ENCODE measurements at places on chromosomes 1 and 21.

GRCh38 chr1:150793221-150793620 lies 14.8 kb downstream of the CTSK start:
- DNase-seq = no peak

GRCh38 chr1:60872426-60873054 lies 209.8 kb upstream of the NFIA start:
- no peak for DNase-seq

- DNase-seq = no peak
These were observed 34.6 kb upstream of the CHIT1 start for GRCh38 chr1:203264052-203264501.

DNA sequence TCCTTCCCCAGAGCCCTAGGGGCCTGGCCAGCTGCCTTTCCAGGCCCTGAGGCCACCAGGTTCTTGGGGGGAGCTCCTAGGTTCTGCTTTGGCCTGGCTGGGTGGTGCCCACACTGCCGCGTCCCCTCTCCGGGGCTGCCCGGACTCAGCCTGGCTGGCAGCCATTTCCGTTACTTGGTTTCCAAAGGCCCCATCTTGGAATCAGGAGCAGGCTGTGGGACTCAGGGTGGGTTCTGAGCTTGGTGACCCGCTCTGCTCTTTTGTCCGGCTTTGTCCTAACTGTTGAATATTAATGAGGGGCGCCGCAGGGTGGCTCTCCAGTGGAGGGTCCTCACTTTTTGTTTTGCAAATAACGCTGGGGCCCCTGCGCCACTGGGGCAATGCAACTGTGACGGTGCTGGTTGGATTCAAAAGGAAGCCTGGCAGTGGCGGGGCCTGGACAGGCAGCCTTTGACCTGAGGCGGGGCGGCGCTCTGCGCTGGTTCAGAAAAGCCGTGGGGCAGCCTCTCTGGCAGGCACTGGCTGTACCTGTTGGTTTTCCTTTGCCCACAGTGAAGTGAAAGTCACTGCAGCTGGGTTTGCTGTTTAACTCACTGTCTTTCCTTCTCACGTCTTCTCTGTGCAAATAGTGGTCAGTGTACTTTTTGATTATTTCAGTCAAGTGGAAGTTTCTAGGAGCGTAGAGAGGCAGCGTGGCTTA lies 20.2 kb downstream of the SKI start:
- no peak for DNase-seq

- DNase-seq = no peak
These were observed 318.5 kb upstream of the DUSP10 start for GRCh38 chr1:222060210-222060916.

DNA sequence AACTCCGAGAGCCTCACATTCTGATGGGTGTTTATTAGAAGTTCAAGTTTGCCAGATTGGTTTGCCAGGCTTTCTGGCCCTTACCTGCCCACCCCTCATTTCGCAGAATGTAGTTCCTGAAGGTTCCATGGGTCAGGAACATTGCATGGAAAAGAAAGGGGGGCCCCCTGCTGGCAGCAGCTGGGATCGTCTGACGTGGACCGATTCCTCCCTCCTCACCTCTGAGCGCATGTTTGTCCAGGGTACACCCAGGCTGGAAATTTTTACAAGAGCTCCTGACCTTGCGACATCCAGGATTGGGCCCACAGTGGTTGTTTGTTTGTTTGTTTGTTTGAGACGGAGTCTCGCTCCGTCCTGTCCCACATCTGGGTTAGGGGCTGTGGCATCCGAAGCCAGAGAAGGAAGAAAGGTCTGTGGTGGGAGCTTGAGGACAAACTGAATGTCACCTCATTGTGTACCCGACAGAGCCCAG lies 126.0 kb upstream of the TMEM51 start:
- DNase-seq = peak; percentile 67

- DNase-seq = no peak
These were observed 108.6 kb upstream of the RUNX3 start for GRCh38 chr1:25038699-25039098.

DNA sequence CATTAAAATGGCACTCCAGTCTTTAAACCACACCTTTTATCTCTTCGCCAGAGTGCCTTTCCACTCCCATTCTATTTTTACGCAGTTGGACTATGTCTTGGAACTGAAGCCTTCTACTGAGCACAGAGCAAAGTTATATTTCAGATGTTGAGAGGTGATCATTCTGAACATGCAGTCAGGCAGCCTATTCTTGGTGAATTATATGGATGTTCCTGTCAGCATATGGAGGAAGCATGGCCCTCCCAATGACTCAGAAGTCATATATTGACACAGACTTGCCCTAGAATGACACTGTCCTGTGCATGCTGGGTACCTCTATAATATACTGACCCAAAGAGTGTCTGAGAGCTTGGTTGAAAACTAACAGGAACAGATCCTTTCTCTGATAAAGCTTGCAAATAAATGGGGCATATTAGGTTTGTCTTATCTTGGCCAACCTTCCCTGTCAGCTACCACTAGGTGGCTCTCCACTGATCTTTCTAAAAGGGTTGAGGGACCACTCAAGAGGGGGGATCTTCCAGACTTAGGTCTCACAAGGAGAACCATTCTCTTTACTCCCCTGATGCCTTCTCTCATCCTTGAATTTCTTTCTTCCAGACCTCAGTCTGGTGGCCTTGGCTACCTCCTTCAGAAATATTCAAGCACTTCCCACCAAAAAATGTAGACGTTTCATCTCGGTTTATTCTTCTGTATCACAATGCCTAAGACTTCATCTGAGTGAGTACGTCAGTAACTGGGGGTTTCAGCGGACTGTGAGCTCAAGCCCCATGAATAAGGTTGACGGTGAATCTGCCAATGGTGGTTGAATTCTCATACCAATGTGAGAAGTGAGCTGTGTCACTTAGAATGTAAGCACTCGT lies 11.8 kb upstream of the ALG14 start:
- no peak for DNase-seq

- DNase-seq = no peak
These were observed 29.3 kb downstream of the KIRREL1 start for GRCh38 chr1:158022554-158023312.

- no peak for DNase-seq
These were observed 20.8 kb upstream of the RGS2 start for GRCh38 chr1:192787914-192788585.

DNA sequence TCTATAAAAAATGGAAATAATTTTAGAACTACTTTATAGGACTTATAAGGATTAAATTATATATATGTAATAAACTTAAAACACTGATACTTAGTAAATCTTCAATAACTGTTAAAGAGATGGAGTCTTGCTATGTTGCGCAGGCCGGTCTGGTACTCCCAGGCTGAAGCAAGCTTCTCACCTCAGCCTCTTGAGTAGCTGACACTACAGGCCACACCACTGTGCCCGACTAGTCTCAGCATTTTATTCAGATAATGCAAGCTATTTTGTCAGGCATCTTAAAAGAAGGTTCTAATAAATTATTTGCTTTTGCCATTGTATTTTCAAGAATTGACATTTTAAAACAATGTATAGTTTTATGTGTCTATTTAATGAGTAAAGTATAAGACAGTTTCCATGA lies 20.8 kb downstream of the CNST start:
- no peak for DNase-seq

- no peak for DNase-seq
These were observed 61.4 kb downstream of the PPP2R5A start for GRCh38 chr1:212346601-212347000.

- no peak for DNase-seq
These were observed 51.7 kb downstream of the RASSF5 start for GRCh38 chr1:206558794-206559671.

DNA sequence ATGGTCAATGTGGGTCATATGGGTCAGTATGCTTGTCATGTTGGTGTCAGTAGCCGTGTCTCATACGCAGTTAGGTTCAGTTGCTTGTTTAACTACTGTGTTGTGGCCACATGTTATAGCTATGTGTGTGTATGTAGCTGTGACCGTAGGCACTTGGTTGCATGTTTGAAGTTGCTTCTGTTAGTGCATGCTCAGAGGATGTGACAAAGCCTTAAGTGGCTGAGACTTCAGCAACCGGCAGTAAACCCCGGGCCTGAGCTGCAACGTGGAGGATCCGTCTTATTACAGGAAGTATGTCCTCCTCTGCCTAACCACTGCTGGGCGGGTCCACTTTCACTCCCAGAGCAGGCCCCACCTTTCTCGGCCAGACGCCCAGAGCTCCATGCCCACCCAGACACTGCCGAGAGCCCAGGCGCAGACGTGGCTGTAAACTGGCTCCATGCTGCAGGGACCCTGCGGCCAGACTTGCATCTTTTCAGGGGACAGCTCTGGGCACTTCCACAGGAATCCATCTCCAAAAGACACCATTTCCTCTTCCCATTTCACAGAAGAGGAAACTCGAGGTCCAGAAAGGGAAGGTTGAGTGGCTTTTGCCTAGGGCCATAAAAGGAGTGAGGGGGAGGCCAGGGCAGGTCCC lies 2.2 kb downstream of the TCEA3 start:
- DNase-seq = peak; percentile 77

DNA sequence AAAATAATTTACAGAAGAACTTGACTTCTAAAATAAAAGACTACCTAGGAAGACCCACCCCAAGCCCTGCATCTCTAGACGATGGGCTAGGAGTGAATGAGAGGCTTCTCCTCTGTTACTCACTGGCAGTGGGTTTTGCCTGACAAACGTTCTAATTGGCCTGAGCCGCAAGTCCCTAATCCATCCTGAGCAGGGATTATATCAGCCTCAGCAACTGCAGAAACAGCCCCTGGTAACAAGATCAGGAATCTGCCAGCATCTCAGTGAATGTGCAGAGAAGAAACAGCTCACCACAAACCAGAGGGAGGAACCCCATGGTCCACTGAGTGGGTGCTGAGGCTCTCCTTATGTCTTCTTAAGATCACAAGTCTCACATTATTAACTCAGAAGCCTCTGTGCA lies 240.6 kb downstream of the BRINP2 start:
- no peak for DNase-seq

DNA sequence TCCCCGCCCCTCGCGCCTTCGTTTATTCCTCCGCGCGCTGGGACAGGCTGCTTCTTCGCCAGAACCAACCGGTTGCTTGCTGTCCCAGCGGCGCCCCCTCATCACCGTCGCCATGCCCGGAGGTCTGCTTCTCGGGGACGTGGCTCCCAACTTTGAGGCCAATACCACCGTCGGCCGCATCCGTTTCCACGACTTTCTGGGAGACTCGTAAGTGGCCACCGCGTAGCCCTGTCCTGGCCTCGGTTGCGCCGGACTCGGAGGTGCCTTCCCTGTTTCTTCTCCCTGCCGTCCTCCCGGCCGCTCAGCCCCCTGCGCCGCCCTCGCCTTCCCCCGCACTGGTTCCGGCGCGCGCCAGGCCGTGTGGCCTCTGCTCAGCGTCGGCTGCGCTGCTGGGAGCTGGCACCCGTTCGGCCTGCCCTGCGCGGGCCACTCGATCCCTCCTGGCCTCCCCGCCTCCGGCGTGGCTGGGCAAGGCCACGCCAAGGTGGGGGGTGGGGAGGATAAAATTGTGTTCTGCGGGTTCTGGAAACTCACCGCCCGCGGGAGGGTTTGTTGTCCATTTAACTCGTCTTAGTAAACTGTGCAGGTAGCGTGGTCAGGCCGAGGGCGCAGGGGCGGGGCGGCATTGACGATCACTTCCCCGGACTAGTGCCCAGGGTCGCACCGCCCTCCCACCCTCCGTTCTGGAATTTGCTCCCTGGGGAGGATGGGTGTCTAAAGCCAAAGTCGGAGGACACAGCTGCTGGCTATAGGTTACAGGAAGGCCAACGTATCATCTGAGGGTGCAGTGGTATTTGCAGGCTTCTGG lies at the start of gene PRDX6:
TSS of gene PRDX6 (plus strand) at position 50 of the 808 bp plus-strand sequence. CDS start at position 113, 63 bp downstream.
- no peak for DNase-seq

DNA sequence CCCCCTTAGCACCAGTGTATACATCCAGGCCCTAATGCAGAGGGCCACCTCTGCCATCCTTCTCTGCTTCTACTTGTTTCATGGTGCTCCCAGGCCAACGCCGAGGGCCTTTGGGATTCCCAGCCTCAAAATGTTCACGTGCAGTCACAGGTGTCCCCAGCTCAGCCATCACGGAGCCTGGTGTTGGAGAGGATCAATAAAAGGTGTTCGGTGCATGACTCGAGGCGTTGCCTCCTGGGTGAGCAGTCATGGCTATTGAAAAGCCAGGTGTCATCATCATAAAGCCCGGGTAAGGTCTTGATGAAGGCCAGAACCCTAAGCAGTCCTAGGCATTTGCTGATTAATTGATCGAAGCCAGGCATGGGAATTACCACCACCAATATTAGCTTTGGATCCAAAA lies 76.1 kb downstream of the ABCA4 start:
- no peak for DNase-seq

DNA sequence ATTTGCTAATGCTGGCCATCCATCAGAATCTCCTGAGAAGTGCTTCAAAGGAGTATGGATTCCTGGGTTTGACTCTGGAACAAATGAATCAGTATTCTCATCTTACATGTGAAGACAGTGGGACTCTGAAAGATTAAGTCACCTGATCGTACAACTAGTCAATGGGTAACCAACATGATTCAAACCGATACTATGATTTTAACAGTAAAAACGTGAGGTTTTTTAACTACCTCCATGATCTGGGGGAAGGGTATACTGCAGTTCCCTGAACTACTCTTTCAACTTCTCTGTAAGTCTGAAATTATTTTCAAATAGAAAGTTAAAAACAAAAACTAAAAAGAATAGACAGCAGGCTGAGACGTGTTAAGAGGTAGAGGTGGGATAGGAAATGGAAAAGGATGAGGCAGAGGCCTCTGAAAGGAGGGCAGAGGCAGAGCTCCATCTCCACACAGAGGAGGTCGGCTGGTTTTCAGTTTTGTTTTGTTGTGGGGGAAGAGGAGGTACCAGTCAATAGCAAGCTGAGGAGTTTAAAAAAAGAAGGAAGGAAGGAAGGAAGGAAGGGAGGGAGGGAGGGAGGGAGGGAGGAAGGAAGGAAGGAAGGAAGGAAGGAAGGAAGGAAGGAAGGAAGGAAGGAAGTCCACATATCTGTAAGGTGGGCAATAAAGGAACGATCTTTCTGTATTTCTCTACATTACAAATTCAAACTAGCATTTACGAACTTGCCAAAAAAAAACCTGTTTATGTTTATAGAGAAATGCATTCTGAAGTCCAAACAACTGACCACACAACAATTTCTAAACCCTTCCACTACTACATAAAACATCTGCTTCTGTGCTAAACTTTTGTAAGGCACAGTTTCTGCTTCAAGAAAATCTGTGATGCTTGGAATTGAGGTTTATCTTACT lies 213.1 kb downstream of the RERE start:
- DNase-seq = no peak

DNA sequence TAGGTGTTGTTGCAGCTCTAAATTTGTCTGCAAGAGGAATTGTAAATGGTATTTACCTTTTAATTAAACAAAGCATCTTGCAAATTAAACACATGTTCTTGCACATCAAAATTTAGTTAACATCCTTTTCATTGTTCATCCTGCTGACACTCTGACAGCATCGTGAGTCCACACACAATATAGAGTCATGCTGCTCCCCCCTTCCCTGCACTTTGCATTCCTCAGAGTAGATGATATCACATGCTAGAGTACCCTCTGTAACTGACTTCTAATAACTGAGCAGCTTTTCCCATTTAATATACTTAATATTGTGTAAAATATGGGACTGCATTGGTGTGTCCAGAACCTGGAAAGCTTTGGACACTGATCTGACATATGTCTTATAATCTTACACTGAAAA lies 138.8 kb upstream of the DPYD start:
- no peak for DNase-seq
